Foreskin fibroblast (primary cell): ENCODE measurements at places on chromosomes 2 and 18.

- no peak for DNase-seq
These were observed 136.6 kb upstream of the ALKAL2 start for GRCh38 chr2:424306-425171.

DNA sequence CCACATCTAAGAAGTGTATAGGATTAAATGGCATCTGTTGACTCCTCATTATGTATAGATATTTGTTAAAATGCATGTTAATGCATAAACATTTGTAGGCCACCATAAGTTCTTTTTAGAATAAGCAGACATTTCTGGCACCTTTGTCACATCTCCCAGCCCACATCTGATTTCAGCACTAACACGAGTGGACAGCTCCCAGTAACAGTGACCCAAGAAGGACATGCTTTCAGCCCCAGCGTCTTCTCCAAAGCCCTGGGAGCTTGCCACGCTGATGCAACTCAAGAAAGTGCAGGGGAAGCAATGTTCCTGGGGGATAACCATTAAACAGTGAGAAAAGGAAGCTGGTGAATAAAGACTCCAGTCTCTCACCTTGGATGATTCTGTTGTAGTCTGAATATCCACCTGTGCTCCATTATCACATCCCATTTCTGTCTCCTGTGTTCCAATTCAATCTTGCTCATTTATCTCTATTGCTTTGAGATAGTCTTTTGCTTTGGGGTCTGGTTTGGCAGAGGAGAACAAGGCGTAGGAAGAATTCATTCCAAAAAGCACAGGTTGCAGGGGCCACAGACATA, 182.6 kb upstream of the THSD7B start:
- no peak for DNase-seq

- DNase-seq = no peak
These were observed 39.0 kb downstream of the BOK start for GRCh38 chr2:241597561-241597960.

- peak; percentile 60 for DNase-seq
These were observed 44.4 kb upstream of the TWSG1 start for GRCh38 chr18:9290156-9290555.
